ENCODE measurements at places on chromosomes 13 and 19. TPM values are rescaled to one million over a fixed set of nuclear protein-coding genes. Genes with fewer than 3 reads are reported as not detected.

GRCh38 chr13:20231839-20232555, at the start of gene GJB6:
GJB6 (minus strand) TSS chr13:20232319; CDS start chr13:20223480, 8,839 bp downstream.
- DNase-seq = no peak

DNA sequence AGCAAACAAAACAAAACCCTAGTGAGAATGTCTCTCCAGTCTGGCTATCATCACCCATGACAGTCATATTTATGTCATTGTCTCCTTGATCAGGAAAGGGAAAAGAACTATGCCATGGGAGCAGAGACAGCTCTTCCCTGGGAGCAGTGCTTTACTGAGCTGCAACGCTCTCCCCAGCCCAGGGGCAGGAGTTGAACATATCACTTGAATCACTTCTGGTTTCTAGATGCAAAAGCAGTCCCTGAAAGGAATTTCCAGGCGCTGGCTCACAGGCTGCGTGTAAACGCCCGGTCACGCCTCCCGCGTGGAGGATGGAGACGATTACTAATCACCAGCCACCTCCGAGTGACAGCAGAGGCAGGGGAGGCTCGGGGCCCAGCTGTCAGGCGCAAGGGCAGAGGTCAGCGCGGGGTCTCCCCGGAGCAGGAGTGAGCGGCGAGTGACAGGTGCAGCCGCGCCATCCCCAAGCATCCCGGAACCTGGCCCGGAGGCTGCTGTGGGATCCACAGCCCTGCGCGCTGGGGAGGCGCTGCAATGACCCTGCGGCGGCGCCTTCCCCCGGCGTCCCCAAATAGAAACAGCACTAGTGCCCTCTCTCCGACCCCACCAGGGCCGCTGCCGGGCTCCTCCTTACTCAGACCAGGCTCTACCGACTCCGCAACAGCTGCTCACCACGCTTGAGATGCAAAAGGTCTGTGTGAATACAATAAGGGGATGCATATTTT, 23.5 kb upstream of the DCLK1 start:
- no peak for DNase-seq

DNA sequence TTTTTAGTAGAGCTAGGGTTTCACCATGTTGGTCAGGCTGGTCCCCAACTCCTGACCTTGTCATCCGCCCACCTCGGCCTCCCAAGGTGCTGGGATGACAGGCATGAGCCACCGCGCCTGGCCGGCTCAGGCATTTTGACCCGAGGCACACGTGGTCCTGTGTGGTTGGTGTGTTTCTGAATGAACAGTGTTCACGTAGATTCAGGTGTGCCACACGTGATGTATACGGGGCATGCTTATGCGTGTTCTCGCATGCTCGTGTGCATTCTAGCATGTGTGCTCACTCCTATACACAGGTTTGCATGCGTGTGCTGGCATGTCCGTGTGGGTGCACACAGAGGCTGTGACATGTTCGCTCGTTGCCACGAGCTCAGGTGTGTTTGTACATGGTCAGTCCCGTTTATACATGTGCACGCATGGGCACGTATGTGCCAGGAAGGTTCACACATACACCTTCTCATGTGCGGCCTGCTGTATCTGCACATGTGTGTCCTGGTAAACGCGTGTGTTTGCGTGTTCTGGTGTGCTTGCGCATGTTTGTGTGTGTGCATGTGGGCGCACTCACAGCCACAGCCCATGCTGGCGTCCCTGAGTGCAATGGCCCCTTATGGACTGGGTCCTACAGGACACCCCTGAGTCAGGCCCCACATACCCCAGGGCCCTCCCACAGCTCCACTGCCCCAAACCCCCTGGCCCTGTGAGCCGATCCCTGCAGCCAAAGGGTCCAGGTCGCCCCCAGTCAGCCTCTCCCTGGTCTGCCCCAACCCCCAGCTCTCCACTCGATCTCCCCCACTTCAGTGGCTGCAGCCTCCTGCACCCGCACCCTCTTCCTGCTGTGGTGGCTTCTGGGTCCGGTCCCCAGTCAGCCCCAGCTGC, 20.6 kb upstream of the TCF3 start:
- no peak for DNase-seq

DNA sequence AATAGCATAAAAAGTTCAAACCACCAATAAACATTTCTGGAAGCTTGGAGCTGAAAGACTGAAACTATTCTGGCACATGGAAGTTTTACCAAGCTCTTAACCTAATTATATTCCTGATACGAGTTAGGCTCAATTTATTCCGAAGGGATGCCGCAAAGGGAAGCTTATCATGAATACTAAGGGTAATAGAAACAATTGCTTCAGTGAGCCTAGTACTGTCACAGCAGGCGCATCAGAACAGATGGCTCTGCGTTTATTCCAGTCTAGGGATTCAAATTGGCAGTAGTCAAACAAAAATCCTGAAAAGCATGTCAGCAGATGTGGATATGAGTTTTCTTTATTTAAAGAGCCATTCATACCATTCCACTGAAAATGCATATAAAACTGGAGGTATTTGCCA, 779.5 kb downstream of the GPC5 start:
- no peak for DNase-seq

DNA sequence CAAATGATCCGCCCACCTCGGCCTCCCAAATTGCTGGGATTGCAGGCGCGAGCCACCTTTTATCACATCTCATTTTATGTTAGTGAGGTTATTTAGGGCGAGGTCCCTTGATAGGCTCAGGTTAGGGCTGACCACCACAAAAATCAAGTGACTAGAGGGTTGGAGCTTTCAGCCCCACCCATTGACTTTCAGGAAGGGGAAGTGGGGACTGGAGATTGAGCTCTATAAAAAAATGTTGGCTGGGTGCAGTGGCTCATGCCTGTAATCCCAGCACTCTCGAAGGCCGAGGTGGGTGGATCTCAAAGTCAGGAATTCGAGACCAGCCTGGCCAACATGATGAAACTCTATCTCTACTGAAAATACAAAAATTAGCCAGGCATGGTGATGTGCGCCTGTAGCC, 20.1 kb downstream of the FPR3 start:
- DNase-seq = no peak

- no peak for DNase-seq
These were observed 93.3 kb downstream of the OLFM4 start for GRCh38 chr13:53121919-53122318.

DNA sequence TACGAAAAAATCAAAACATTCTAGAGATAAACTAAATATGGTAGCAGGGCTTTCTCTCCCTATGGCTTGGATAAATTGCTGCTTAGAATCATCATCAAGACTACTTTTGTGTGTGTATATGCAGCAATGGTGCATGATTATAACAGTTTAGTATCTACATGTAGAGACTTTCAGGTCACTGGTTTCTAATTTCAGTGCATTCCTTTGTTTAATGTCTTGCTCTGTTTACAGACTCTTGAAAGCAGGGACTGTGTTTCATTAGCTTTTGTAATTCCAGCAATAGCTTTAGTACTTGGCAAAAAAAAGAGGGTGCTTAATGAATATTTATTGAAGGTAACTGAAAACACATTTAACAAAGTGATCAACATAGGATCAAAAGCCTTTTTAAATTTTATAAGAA, 420.7 kb downstream of the PCDH9 start:
- DNase-seq = no peak

- DNase-seq = no peak
These were observed 818.0 kb upstream of the SLC10A2 start for GRCh38 chr13:103884101-103884723.

GRCh38 chr13:44198826-44199225, 174.8 kb upstream of the SERP2 start:
- DNase-seq = no peak

GRCh38 chr19:4656102-4656501, 14.0 kb downstream of the MYDGF start:
- no peak for DNase-seq

GRCh38 chr13:57409121-57409520, 222.4 kb upstream of the PCDH17 start:
- DNase-seq = no peak

DNA sequence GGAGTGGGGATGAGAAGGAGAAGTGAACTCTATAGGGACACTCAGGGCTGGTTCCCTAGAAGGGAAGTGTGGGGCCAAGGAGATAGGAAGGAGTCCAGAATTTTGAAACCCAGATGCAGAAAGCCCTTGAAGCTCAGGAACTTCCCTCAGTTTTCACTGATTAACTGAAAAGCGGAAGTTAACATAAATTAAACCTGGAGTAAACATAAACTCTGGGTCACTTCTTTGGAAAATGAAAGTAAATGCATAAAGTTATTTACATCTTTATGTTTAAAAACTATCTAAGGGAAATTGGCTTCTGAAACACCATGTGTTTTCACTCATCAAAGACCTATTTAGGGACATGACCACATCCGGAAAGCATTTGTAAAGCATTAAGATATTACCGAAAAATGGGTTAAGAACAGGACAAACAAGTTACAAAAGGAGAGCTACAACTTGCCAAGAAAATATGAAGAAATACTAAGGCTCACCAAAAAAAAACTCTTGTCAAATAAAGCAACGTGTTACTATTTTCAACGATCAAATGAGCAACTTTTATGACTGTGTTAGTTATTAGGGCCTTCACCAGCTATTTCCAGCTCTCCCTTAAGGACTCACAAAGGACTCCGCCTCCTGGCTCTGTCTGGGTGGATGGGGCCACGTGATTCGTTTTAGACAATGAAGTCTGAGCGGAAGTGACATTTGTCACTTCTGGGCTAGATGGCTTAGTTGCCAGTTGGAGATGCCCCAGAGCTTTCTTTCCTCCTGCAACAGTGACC, 439.1 kb upstream of the ZNF507 start:
- DNase-seq = peak; percentile 25

DNA sequence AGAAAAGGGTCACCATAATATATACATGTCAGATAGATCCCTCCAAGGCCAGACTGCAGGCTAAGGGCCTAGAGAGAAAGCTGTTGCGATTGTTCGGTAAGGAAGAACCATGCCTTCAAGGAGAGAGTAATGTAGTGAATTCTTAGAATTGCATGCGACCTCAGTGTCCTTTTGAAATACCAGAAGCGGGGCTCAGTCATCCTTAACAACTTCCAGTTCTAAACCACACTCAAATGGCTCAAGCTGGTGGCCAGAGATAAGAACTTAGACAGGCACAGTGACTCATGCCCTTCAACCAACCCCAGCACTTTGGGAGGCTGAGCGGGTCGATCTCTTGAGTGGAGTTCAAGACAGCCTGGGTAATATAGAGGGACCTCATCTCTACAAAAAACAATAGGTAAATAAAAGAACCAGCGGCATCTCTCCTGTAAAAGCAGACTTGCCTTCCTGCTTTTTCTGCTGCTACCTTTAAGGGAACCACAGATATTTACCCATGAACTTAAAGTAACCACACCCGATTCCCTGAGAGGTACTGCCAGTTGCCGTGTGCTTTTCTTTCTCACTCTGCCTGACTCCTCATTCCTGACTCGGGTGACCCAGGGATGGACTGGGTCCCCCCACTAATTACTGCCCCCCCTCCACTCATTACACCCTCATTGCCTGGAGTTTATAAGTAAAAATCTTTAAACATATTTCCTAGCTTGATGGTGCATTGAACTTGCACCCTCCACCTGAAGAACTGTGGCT, 15.4 kb upstream of the SIGLEC6 start:
- DNase-seq = peak; percentile 91

DNA sequence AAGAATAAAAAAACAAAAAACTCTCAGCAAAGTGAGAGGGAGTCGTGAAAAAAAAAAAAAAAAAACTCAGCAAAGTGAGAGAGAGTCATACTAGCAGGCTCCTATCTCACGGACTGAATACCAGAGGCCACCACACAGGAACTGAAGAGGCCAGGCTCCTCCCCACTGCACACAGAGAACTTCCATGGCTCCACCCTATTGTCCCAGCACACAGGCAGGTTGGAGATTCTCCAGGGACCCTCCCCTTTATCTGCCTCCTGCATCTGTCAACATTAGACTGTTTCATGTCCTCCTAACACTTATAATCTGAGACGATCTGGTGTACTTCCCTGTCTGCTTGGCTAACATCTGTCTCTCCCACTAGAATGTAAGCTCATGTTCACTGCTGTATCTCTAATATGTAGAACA, 37.0 kb upstream of the FARP1 start:
- no peak for DNase-seq

GRCh38 chr19:18193388-18194180, 566 bp downstream of the MPV17L2 start:
- DNase-seq = no peak

DNA sequence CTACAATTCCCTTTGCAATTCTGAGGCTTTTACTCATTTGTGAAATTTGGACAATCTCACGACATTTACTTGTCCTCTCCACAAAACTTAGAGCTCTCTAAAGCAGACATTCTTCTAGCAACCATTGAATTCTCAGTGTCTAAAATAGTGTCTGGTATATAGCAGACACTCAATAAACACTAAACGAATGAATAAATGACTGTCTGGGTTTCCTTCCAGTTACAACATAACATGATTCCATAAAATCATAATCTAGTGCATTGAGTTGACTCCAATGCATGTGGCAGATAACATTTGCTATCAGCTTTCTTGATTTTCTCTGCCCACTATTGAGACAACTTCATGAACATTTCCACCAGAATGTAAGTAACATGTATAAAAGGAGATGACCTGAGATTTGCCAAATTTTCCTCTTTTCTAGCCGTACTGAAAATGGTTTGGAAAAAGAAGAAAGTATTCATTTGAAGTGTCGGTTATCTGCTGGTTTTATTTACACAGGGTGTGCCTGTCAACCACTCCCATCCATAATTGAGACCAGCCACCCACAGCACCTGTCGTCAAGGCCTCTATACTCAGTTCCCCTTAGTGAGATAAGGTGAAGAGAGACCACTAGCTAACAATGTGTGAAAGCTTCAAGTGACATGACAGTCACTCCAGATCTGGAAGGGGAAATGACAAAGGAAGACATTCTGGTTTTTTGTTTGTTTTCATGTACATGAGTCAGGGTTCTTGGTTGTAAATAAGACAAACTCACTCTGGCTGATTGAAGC, 4.8 kb upstream of the SERP2 start:
- no peak for DNase-seq

- DNase-seq = no peak
These were observed 99.9 kb downstream of the ZMYM2 start for GRCh38 chr13:20058476-20058875.

PLA2G4C gene
- 2.8 TPM for total RNA-seq

GPR18 gene
- total RNA-seq = not detected

DMWD gene
- total RNA-seq = 7.8 TPM

APOE gene
- 0.33 TPM for total RNA-seq

UHRF1 gene
- 26.9 TPM for total RNA-seq

ZNF546 gene
- total RNA-seq = 4.2 TPM

PABPC3 gene
- total RNA-seq = 0.06 TPM

FGF21 gene
- not detected for total RNA-seq

NAPSA gene
- total RNA-seq = not detected

Data from H4 (cell line).